ENCODE measurements at places on chromosomes 1 and 21.
A peak's percentile ranks its signal among the peaks of the same experiment; 100 is the strongest.

GRCh38 chr1:232225336-232226131 is 404.4 kb downstream of the SIPA1L2 start:
- no peak for DNase-seq

GRCh38 chr21:44613386-44614155 is 1.7 kb downstream of the KRTAP10-8 start:
- no peak for DNase-seq

GRCh38 chr1:169392406-169392805 is 24.4 kb downstream of the BLZF1 start:
- DNase-seq: peak; percentile 24

- no peak for DNase-seq
These were observed 28.4 kb upstream of the CASQ2 start for GRCh38 chr1:115796897-115797296.
